Testis (tissue), 5 donors: ENCODE measurements at places on chromosomes 11 and 22.
A peak's percentile ranks its signal among the peaks of the same experiment; 100 is the strongest.

DNA sequence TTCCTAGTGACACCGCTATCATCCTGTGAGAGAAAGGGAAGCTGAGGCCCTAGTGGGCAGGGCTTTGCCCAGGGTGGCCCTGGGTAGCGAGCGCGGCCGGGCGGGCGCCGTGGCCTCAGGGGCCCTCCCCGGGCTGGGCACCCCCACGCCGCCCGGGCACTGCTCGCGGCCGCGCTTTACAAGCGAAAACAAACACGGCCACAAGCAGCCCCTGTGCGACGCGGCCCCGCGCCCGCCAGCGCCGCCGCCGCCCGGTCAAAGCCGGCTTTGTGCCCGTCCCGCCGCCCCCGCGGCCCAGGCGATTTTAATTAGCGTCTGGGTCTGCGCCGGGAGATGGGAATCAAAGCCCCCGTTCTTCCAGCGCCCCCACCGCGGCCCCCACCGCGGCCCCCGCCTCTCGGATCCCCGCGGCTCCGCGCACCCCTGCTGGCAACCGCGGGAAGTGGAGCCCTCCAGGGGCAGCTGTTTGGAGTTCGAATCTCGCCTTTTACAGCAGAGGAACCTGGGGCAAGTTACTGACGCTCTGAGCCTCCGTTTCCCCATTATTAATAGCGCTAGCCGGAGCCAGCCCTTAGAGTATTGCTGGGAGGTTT lies 47.9 kb downstream of the CHRDL2 start:
- peak; percentile 30 for DNase-seq

GRCh38 chr11:94794287-94795168 lies 26.4 kb downstream of the AMOTL1 start:
- DNase-seq = peak; percentile 63

DNA sequence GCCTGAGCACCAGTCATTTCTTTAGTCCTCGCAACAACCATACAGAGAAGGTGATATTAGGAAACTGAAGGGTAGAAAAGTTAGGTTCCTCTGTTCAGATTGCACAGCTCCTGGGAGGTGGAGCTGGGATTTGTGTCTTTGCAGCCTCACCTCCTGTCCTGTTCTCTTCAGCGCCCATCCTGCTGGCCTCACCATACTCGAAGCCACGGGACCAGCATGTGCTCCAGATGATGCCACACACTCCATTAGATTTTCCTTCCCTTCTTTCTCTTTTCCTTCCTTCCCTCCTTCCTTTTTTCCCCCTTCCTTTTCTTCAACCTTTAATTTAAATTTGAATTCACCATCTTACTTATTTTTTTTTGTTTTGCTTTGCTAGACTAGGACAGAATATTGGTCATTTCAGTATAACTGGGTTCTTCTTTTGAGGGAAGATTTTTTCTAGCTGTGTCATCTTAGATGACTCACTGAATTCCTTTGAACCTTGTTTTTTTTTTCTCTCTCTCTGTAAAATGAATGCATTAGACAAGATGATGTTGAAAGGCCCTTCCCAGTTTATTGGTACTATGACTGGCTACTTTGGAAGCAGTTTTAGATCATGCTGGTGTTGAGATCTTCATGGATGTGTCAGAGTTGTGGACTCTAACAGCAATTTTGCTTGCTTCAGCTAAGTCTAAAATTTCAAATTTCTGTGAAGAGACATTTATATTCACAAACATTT lies 662.5 kb upstream of the TENM4 start:
- no peak for DNase-seq

DNA sequence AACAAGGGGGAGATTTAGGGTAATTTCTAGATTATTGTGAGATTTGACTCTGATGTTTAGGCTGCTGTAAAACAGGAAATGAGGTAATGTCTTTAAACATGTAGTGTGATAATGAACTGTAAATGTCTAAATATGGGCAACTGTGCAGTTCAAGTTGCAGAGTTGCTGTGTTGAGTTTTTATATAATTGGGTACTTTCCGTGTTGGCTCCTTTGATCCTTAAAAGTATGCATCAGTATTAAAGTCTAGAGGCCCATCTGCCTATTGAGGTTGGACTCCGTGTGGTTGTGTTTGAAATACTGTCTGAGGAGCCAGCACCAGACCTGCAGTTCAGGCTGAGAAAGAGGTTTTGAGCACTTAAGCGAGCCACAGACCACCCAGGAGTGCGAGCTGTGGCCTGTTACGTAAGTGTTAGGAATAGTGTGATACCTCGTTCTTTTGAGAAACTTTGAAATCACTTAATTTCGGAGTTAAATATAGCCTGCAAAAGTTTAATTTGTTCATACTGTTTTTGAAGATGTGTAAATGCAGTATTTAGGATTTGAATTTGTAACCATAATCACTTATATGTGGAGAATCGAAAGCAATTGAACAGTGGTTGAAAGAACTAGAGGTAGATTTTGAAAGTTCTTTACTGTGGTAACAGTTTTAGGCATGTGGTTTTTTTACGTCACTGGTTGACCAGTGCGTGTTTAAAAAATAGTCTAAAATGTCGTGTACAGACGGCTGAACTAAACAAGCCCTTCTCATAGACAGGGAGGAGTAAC lies 9.0 kb downstream of the FAM118A start:
- DNase-seq = no peak
